Smooth muscle cell of the brain vasculature (primary cell): ENCODE measurements at places on chromosomes 5 and 9.

GRCh38 chr5:11588803-11589202 is 315.4 kb downstream of the CTNND2 start:
- DNase-seq = no peak

DNA sequence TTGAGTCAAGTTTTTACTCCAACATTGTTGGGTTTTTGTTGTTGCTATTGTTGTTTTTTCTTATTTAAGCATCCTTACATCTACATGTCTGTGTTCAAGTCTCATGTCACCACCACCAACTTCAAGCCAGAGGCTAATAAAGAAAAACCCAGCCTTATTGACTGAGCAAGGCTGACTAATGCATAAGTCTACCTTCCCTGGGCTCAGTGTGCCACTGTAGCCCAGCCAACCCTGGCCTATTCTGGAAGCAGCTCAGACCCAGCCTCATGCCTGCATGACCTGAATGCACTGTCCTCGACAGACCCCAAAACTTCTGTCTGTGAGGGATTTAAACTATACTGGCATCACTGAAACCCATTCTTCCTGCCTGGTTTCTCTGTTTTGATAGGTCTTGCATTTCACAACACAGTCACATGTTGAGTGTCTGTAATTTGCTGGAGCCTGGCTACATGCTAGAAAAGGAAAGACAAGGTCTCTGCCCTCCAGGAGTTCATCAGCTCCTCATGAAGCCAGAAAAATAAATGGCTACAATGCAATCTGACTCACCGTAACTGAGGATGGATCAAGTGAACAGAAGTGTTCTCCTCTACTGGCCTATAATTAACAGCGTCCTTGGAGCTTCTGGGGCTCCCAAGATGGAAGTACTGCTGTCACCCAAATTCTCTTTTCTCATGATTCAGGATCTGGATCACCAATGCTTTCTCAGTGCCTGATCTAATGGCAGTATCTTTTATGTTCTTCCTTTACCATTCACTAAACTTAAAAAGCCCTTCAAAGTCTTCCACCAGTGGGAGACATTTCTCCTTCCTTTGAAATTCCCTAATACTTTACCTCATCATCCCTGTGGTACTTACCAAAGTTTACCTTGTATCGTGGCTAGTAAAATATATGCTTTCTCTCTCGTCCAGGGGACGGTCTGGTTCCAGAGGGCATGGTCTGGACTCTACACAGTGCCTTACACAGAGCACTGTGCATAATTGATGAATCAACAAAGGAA is 103.9 kb upstream of the IFNE start:
- DNase-seq = no peak

- no peak for DNase-seq
Observed at GRCh38 chr5:59596586-59597350, 296.8 kb downstream of the PDE4D start.

GRCh38 chr5:36844305-36844704 is 32.3 kb upstream of the NIPBL start:
- no peak for DNase-seq

DNA sequence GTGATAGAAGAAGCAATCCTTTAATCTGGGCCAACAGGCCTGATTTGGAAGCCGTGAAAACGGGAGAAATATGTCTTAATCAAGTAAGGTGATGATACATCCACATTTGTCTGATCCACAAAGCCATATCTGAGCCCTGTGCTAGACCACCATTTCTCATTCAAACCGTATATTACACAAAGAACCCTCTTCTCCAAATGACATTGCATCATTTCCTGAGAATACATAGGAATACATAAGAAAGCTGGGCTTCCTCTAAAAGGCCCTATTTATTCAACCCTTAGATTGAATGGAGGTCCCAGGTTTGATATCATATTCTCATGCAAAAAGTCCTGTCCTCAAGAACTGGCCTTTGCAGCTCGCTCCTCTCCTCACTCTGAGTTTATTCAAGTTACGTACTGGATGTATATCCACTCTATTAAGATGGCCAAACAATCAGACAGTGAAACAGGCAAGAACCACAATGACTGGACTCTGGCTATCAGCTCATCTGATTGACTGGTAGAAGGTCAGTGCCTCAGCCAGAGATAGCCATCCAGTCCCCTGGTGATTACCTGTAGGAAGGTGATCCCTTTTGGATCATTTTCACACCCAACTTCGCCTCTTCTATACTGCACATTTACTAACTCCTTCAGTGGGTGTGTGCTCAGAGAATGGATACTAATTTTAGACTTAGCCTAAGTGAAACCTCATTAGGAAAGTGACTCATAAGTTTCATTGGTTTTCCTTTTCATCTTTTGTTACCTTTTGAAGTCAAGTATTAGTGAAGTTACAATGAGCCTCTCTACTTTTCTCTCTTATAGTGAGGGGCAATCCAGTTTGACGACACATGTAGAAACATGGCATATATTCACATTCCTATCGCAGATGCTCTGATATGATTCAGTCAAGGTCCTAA is 167.6 kb upstream of the WWC1 start:
- no peak for DNase-seq

DNA sequence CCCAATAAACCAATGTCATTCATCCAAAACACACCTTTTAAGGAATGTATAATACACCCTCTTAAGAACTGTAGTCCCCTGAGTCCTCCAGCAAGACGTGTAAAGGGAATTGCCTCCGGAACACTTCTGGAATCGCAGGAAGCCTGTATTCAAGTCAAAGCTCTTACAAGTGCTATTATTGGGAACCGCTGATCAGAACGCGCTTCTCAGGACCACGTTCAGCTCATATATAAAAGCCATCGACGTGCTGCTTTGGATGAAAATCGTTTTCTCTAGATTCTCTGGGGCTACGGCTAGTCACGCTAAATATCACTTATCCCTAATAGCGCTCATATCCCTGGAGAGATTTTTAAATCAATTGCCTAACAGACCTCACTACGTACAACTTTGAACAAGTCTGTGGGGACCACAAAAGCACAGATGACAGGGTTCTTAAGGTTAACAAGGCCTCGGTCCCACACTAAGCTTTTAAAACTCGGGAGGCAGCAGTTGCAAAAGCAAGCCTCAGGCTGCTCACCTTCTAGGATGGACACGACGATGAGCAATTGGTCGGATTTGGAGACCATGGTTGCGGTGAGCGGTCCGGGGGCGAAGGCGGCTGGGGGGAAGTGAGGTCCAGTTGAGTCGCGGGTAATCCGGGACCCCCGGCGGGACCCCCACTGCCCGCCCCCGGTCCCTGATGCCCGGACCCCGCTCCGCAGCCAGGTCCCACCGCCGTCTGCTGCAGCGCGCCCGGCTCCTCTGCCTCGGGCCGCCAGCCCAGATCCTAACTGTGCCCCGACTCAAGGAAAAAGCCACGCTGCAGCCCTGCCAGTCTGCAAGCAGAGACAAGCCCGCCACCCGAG is 548 bp downstream of the CEP120 start:
- DNase-seq = no peak

- no peak for DNase-seq
Observed at GRCh38 chr9:128168731-128169308, 8.8 kb downstream of the BBLN start.

DNA sequence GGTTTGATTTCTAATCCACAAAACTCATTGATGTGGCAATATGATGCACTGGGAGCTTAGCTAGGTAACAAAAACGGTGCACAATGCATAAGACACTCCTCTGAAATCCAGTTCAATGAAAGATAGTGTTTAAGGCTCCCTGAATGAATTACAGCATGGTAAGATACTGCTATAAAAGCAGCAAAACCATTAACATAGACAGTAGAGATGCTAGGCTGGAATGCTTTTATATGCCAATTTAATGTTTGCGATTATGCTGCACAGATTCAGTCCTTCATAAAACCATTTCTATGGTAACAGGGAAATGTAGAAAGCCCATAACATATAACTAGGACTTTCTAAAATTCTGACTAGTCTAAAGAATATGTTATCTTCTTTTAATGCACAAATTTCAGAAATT is 180.8 kb upstream of the NUDT12 start:
- no peak for DNase-seq

GRCh38 chr9:136719195-136719880 is 7.0 kb downstream of the DIPK1B start:
- no peak for DNase-seq

DNA sequence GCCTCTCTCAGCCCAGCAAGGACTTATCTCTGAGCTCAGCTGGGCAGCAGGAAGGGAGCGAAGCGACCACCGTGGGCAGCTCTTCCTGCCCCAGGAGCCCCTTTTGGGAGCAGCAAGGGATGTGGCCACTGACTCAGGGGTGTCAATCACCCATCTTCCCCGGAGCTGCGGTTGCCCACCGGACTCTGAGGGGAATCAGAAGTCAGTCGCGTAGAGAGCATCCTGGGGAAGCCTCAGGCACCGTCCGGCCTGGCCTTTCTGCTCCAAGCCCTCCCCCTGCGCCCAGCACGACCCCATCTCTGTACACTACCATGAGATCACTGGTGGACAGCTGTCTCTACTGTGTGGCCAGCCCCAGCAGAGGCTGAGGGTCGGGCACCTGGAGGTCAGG is 24.6 kb downstream of the GFI1B start:
- no peak for DNase-seq

DNA sequence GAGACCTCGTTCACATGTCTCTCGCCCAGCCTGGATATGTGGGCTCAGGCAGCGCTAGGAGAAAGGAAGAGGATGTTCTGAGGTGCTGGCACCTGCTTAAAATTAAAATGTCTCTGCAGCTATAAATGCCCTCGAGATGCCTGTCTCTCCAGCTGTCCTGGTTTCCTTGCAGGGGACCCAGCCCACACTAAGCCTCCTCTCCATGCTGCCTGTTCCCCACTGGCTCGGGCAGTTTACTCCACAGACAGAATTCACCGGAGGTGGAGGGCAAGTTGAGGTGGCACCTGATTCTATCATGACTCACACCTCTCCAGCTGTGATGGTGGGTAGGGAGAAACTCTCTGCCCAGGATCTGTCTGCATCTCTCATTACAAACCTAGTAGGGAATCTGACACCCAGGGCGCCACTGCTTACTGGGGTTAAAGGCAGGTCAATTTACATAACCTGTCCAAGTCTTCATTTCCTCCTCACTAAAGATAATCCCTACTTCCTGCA is 420.9 kb downstream of the SPOCK1 start:
- DNase-seq = no peak

GRCh38 chr5:84287951-84288350 is 96.7 kb downstream of the EDIL3 start:
- DNase-seq = peak; percentile 51

DNA sequence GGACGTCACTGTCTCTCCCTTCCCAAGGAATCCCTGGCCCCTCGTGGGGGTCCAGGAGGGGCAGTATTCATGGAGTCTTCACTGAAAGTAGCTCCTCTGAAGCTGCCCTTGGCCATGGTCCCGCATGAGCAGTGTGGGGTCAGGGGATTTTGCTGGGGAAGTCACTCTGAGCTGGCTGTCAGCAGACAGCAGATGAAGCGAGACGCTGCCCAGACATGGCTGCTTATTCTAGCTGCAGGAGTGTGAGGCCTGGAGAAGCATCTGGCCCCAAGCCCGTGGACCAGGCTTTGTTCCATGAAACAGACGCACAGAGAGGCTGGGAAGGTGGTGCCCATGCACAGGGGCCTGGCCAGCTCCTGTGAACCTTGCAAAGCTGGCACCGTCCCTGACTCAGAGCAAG is 21.5 kb upstream of the ASS1 start:
- DNase-seq = no peak

GRCh38 chr5:107032629-107033028 is 638.1 kb downstream of the EFNA5 start:
- no peak for DNase-seq

DNA sequence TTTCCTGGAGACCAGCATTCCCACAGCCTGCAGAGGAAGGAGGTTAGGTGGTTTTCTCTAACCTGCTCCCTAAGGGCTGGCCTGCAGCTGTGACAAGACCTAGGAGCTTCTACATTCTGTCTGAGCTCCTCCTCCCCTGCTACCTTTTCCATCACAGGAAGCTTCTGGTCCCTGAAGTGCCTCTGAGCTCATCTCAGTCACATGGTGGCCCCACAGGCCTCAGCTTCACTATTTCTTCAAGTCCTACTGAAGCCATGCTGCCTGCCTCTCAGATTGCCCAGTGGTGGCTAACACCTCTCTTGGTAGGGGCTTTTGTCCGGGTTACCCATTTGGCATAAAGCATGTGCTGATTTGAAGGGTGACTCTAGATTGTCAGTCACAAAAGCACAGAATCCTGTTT is 259.4 kb downstream of the CRB2 start:
- DNase-seq = no peak

- DNase-seq = no peak
Observed at GRCh38 chr9:81999806-82000205, 11.2 kb downstream of the SPATA31D1 start.

- DNase-seq = no peak
Observed at GRCh38 chr5:176816791-176817347, 6.5 kb downstream of the UNC5A start.

DNA sequence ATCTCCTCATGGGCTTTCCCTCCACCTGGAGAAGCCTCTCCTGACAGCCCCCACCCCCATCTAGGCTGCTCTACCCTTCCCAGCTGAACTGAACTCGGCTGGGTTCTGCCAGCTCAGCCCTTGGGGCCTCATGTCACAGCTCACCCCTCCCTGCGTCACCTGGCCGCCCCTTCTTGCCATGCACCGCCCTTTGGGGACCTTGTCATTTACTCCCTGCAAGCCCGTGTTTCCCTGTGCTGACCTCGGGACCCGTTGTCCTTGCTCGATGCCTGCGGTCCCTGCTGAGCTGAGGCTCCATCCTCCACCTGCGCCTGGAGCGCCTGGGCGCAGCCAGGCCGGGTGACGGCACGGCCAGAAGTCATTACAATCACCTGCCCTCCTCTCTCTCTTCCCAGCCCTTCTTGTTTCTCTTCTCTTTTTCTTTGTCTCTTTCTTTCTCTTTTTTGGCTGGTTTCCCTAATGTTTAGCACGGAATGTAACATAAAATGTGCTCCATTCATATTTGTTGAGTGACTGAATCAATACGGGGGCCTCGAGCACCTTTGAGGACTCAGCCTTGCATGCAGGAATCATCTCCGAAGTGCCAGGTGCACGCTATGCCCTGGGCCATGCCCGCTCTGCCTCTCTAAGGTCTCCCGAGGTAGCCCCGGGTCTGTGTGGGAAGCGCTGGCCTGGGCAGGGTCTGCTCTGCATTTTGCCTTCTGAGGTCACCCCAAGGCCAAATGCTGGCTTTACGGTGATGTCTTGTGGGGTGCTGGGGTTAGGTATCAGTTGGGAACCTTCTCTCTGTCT is 48.1 kb upstream of the COL5A1 start:
- DNase-seq = no peak

DNA sequence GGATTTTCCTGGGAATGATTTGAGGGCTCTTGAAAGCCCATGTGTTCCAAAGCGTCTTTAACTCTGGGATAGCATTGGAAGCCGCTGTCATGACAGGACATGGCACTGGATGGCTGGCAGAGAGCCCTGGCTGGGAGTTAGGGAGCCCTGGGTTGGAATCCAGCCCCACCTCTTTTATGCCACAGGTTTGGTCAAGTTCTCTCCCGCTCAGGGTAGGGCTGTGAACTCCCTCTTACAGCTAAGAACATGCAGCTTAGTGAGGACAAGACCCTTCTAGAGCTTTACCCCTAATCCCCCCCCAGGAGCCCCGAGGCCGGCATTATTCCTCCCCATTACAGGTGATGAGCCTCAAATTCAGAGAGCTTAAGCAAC is 37.2 kb downstream of the OLFML2A start:
- no peak for DNase-seq
